Motor neuron (in vitro differentiated cells): ENCODE measurements at places on chromosomes 3 and 15. TPM values are rescaled to one million over a fixed set of nuclear protein-coding genes. Genes with fewer than 3 reads are reported as not detected.

C3orf52 gene
- total RNA-seq = 0.42 and 0.86 TPM in 2 replicates

ALS2CL gene
- total RNA-seq = 0.92 and 1.9 TPM in 2 replicates

EFHB gene
- total RNA-seq = 2.0 and 2.4 TPM in 2 replicates

CCR9 gene
- total RNA-seq = 0.34 and 0.47 TPM in 2 replicates

CCR4 gene
- total RNA-seq = 0.19 and 0.24 TPM in 2 replicates

GPR171 gene
- 0.46 and 0.92 TPM in 2 replicates for total RNA-seq

HACL1 gene
- total RNA-seq = 23.7 and 25.9 TPM in 2 replicates

SLC7A14 gene
- 3.7 and 4.5 TPM in 2 replicates for total RNA-seq

MYZAP gene
- total RNA-seq = 0.76 and 0.97 TPM in 2 replicates

C3orf80 gene
- 1.1 and 1.7 TPM in 2 replicates for total RNA-seq

KCNAB1 gene
- 2.8 and 3.6 TPM in 2 replicates for total RNA-seq

CDCP1 gene
- 0.21 and 0.22 TPM in 2 replicates for total RNA-seq

UBAP1L gene
- 5.4 and 5.6 TPM in 2 replicates for total RNA-seq

FSD2 gene
- total RNA-seq = 0.58 and 0.96 TPM in 2 replicates

ZIC1 gene
- total RNA-seq = 11.5 and 12.9 TPM in 2 replicates

CCDC39 gene
- not detected in 2 replicates for total RNA-seq

ATP8B4 gene
- 2.2 and 2.8 TPM in 2 replicates for total RNA-seq

ESYT3 gene
- 1.5 and 2.4 TPM in 2 replicates for total RNA-seq

SV2B gene
- total RNA-seq = 117 and 128 TPM in 2 replicates

SCAANT1 gene
- not detected in 2 replicates for total RNA-seq

CYP1A1 gene
- 0.56 and 0.77 TPM in 2 replicates for total RNA-seq

PIF1 gene
- 0.36 and 1.3 TPM in 2 replicates for total RNA-seq
